ENCODE measurements at places on chromosomes 2 and 18.

GRCh38 chr2:106168657-106169056 lies 25.4 kb downstream of the UXS1 start:
- DNase-seq = no peak

GRCh38 chr2:172440795-172441194 lies 13.4 kb downstream of the ITGA6 start:
- no peak for DNase-seq

GRCh38 chr18:45686891-45687611 lies 36.9 kb upstream of the SLC14A1 start:
- DNase-seq = no peak

DNA sequence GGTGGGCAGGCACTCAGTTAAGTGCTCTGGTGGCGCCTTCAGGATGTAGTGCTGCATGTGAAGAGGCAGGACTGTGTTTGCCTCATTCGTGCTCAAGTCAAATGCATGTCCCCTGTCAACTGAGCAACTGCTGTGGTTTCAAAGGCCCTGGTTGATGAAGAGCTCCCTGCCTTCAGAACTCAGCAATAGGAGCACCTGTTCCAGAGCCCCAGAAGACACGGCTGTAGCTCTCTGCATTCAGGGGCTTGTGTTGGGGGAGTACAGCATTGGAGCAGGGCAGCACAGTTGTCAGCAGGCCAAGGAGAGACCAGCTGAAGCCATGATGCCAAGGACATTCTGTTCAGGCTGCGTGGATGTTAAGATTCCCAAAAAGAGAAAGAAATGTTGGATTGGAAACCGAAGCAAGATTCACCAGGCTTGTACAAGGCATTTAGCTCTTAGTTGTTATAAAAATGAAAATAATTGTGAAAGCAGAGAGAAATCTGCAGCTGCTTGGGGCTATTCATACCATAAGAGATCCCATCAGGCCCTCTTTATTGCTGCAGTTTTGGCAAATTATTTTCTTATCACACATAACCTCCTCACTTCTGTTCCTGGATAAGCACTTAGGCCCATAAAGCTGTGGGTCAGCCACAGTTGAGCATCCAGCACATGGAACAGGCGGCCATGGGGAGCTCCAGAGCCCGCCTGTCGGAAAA lies 252.4 kb upstream of the ZNF521 start:
- DNase-seq = no peak

DNA sequence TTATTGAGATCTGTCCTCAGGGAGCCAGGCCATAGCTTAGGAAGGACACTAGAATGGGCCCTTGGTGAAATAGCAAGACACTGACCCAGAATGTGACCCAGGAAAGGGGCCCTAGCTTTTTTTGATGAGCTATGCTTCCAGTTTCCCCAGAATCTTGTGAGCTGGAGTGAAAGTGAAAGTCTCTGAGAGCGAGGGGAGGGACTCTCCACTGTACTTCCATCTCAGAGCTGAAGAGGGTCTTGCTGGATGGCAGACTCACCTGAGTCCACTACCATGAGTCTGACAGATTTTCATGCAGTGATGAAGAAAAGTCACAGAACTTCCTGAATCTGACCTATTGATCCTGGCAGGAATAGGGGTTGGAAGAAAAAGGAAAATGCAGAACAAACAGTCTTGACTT lies 3.1 kb downstream of the ARHGAP25 start:
- DNase-seq = no peak

GRCh38 chr2:221001381-221001801 lies 570.7 kb downstream of the EPHA4 start:
- no peak for DNase-seq

GRCh38 chr2:96846825-96847224 lies 3.0 kb upstream of the ANKRD23 start:
- DNase-seq = no peak

DNA sequence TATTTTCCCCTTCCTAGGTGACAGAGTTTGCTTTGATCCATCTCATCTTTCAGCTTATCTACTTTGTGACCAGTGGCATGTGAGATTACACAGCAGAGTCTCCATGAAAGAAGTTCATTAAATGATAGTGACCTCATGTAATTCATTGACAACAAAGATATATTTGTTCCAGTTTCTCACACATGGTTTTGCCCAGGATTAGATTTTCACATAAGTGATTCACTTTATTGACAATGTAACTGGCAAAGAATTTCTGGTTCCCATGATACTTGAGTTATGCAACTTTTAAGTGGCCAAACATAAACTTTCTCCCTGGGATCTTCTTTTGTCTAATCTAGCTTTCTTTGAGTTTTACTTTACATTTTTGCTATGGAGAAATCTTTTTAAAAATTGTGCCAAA lies 50.0 kb downstream of the MC4R start:
- no peak for DNase-seq

GRCh38 chr2:762646-763045 lies 85.4 kb upstream of the TMEM18 start:
- DNase-seq = no peak

GRCh38 chr2:191078165-191078867 lies 64.3 kb upstream of the STAT1 start:
- no peak for DNase-seq

DNA sequence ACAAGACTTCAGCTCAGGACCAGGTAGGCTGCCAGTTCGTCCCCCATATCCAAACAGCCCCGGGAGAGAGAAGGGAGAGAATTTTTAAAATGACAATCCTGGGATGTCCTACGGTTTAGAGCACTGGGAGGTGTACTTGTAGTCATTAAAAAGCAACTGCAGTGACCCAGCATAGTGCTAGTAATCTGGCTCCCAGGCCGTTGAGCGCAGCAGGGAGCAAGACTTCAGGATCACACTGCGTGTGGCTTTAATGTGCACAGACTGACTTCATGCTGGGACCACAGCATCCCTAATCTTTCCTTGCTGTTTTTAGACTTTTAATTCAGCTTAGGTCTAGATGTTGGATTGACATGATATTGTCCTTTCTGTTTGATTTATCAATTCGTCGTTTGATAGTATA lies 219.3 kb upstream of the FOSL2 start:
- no peak for DNase-seq

DNA sequence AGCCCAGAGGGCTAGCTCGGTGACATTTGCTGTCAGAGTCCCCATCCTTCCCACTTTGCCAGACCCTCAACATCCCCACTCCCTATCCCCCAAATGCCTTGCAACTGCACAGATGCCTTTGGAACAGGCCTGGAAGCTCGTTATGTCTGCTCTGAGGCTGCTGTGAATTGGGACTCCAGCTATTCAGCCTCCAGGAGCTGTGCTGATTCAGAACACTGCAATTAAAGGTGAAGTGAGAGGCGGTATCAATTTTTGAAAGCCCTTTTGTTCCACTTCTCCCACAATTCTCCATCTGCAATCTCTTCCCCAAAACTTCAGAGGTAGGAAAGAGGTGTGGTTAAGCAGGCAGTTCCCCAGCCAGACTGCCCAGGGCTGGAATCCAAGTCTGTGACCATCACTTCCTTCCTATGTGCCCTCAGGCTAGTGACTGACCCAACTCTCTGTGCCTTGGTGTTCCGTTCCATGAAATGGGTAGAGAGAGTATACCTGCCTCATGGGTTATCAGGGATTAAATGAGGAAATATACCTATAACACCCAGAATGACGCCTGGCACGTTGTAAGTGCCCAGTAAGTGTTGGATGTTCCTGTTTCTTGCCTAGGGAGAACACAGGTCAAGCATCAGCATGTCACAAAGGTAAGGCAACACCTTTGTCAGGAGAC lies 17.5 kb downstream of the NOSTRIN start:
- no peak for DNase-seq

DNA sequence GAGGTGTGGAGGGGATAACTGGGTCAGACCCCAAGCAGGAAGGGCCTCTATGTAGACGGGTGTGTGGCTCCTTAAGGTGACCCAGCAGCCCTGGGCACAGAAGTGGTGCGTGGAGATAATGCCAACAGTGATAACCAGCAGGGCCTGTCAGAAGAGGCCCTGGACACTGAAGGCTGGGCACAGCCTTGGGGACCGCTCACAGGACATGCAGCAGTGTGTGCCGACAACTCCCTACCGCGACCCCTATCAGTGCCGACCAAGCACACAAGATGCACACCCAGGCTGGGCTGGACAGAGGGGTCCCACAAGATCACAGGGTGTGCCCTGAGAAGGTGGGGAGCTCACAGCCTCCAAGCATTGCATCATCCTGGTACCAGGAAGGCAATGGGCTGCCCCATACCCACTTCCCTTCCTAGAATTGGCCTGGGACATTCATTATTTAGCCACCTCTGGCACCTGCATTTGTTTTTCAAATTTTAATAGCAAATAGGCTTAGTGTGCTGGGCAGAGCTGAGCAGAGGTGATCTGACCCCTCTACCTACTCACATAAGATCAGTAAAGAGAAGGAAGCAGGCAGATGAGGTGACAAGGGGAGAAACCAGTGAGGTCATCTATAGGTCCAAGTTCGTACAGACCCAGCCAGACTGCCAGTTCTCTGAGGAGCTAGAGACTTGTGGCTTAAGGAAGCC lies 55.2 kb downstream of the BCL11A start:
- no peak for DNase-seq

DNA sequence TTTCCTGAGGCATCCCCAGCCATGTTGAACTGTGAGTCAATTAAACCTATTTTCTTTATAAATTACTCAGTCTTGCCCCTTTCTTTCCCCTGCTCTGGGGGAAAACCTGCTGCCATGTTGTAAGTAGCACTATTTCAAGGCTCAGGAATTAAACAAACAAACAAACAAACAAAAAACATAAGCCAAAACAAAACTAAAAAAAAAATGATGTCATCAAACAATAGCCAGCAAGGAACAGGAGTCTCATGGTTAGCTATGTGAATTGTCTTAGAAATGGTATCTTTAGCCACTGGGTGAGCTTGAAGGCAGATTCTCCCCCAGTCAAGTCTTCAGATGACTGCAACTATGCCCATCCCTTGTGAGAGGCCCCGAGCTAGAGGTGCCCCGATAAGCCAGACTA lies 823.4 kb upstream of the ZEB2 start:
- DNase-seq = no peak

GRCh38 chr2:179711375-179711774 lies 150.0 kb downstream of the ZNF385B start:
- DNase-seq = no peak

DNA sequence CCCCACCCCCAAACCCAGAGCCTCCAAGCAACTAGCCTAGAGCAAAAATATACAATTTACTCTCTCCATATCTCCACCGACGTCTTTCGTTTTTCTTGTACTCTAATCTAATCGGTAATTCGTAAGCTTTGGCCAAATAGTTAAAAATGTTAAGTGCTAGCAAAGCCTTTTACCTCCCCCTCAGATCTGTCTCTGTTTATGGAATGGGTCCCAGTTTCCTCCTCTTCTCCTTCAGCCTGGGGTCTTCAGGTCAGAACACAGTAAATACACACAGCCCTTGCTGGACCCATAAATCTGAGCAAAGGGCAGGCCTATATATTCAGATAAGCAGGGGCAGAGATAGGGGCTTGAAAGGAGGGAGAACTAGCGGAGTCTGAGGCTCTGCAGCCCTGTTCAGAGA lies 267.4 kb downstream of the MEIS1 start:
- DNase-seq = no peak

- no peak for DNase-seq
These were observed 73.0 kb downstream of the CHRNA1 start for GRCh38 chr2:174691201-174691779.

DNA sequence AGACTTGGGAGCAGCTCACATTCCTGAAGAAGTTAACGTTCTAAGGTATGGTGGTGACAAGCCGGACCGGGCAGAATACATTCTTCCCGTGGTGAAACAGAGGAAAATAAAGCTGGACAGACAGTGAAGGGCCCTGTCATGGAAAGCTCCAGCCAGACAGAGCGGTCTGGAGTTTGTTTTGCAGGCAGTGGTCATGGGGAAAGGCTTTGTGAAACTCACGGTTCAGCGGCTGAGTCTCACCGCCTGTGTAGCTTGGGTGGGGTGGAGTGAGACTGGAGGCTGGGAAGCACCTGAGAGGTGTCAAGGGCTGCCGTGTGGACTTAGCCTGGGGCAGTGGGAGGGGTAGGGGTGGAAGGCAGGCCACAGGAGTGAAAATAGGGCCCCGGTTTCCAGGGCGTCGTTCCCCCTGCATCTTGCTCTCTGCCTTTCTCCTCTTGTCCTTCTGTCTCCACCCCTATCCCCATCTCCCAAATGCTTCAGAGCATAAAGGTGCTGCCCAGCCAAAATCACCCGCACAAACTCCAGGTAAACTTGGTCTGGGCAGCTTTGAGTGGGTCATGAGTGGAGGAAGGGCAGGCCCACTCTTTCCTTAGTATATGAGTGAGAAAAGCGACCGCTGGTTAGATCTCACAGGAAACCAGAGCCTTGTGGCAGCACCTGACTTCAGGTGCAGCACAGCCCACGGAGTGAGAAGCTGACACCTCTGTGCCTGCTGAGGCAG lies 11.4 kb upstream of the SLC20A1 start:
- DNase-seq = no peak

DNA sequence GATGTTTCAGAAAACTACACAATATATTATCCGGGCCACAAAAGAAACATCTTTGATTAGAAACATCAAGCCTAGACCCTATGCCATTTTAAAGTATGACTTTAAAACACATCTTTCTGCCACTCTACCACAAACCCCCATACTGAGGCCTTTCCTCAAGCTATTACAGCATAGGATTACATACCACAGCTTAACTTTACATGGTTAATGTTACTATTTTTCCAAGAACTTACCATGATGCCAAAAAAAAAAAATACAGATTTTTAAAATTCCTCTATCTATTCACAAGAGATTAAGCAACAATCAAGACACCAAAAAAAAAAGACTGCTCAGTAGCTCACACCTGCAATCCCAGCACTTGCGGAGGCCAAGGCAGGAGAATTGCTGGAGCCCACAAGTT lies 9.0 kb downstream of the NCKAP1 start:
- no peak for DNase-seq

DNA sequence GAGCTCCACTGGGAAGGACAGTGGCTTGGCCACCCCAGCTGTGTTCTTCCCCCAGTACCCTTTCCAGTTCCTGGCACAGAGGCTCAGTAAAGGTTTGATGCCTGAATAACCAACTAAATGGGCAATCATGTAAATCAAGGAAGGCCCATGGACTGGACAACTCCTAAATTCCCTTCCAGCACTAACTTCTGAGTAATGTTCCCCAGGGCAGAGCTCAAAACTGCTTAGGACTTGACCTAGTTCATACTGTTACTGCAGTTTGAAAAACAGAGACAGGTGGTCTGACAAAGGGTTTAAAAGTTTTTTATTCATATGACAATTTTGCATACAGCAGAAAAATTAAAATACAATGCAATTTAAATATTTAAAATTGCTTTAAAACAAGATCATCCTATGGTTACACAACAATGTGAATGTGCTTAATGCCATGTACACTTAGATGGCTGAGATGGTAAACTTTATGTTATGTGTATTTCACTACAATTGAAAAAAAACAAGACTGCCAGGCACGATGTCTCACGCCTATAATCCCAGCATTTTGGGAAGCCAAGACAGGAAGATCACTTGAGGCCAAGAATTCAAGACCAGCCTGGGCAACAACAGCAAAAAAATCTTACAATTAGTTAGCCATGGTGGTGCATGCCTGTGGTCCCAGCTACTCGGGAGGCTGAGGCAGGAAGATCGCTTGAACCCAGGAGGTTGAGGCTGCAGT lies 26.2 kb downstream of the PCBP1 start:
- no peak for DNase-seq

GRCh38 chr2:186573531-186573930 lies 16.3 kb upstream of the ITGAV start:
- no peak for DNase-seq
